Esophagus muscularis mucosa (tissue), 4 donors: ENCODE measurements at places on chromosomes 12 and 14. TPM values are rescaled to one million over a fixed set of nuclear protein-coding genes. Genes with fewer than 3 reads are reported as not detected.

HPD gene
- total RNA-seq: 1.7 TPM

- no peak for DNase-seq
Measured at GRCh38 chr14:51382506-51382905, 142.5 kb downstream of the TMX1 start.

RPL10L gene
- not detected for total RNA-seq

DNA sequence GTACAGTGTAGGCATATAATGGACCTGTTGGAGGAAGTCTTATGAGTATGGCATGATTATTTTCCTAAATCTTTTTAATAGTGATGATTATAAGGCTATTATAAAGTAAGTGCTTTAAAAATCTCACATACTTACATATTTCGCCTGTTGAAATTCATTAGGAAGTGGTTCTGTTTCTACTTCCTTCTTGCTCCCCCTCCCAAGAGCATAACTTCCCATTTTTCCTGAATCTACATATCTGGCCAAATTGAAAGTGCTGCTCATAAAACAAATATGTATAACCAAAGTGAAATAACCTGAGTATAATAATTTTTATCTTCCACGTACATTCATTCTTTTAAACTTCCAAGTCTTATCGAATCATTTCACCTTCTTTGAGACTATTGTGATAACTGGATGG, 455.6 kb upstream of the SEL1L start:
- no peak for DNase-seq

GRCh38 chr12:9214534-9214933, 6.3 kb upstream of the PZP start:
- no peak for DNase-seq

DNA sequence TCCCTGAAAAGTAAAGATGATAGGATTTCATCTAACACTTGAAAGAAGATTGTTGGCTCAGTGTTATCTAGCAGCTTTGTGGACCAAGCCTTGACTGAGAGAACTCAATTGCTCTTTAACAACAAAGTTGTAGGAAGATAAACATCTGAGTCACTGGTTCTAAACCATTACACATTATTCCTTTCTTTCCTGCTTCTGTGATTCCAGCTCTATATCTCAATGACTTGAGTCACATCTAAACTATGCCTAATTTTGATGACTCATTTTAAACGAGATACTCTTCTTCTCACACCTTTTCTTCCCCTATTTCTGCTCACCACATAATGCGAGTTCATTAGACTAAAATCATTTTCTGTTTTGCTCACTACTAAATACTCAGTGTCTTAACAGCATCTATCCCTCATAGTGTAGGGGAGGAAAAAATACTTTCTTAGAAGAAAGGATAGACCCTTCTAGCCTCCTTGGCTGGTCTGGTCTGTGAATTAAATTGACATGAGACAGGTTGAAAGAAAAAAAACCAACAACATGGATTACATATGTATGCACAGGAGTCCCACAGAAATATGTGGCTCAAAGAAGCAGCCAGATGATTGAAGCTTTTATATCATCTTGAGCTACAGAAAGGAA, 201.4 kb downstream of the C12orf50 start:
- DNase-seq: no peak

DNA sequence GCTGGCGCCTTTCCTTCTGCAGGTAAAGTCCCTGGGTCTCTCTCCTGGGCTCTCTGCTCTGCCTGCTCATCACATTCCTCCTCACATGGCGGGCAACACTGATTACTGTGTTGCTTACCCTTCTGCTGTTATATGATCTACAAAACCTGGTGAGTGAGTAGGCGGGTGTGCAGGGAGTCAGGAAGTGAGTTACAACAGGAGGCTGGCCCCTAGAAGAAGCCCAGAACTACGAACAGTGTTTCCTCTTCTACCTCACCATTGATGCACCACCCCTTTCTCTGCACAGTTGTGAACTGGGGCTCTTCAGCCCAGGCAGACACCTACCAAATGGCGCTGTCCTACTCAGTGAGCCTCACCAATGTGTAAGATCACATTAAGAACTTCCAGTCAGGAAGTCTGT, 4.9 kb upstream of the KLHL33 start:
- no peak for DNase-seq

DNA sequence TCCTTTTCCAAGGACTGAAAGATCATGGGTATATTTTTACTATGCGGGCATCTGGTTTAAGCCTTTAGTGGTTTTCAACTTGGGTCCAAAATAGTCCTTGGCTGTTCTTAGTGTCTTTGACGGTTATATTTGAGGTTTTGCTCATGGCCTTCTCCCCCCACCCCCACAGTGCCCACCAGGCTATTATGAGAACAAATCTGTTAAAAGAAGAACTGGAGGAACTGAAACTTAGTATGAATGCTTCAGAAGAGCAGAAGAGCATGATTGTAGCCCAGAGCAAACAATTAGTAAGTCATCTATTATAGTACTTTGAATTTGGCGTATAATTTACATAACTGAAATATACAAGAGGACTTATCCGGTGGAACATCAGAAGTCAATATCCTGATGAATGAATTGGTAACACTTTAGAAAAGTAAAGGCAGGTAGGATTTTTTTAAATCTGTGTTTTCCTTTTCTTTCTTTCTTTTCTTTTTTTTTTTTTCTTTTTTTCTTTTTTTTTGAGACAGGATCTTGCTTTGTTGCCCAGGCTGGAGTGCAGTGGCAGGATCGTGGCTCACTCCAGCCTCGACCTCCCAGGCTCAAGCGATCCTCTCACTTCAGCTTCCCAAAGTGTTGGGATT, 71.8 kb upstream of the BCAT1 start:
- DNase-seq: no peak

ATXN7L3B gene
- 16.2 TPM for total RNA-seq

- DNase-seq: no peak
Measured at GRCh38 chr12:13146336-13146938, 43.0 kb upstream of the GSG1 start.

DLST gene
- total RNA-seq: 96.2 TPM

DNA sequence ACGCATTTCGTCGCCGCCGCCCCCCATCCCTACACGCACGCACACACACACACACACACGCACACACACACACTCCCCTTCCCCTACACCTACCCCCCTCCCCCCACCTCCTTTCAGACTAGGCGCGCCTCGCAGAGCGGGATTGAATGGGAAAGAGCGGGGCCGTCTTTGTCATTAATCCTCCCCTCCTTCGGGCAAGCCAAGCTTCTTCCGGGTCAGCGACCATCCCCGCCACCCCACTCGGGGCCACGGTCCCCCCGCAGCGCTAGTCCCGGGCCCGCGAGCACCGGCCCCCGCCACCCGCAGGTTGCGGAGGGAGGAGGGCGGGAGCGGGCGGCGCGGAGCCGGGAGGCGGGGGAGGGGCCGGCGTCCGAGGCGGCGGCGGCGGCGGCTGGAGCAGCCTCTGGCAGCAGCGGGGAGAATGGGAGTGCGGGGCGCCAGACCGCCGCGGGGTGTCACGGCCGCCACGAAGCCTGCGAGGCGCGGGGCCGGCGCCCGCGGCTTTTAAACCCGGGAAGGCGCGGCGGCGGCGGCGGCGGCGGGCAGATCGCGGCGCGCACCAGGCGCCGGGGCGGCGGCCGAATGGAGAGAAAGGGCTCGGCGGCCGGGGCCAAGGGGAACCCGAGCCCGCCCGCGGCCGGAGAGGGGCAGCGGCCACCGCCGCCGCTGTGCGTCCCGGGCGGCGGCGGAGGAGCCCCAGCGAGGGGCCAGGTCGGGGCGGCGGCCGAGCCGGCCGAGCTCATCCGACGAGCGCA, at the start of gene TTC9:
Gene TTC9, plus strand, starts transcription at position 369 of the 755 bp plus-strand sequence. Its CDS starts 214 bp downstream, at position 583.
- no peak for DNase-seq

DNA sequence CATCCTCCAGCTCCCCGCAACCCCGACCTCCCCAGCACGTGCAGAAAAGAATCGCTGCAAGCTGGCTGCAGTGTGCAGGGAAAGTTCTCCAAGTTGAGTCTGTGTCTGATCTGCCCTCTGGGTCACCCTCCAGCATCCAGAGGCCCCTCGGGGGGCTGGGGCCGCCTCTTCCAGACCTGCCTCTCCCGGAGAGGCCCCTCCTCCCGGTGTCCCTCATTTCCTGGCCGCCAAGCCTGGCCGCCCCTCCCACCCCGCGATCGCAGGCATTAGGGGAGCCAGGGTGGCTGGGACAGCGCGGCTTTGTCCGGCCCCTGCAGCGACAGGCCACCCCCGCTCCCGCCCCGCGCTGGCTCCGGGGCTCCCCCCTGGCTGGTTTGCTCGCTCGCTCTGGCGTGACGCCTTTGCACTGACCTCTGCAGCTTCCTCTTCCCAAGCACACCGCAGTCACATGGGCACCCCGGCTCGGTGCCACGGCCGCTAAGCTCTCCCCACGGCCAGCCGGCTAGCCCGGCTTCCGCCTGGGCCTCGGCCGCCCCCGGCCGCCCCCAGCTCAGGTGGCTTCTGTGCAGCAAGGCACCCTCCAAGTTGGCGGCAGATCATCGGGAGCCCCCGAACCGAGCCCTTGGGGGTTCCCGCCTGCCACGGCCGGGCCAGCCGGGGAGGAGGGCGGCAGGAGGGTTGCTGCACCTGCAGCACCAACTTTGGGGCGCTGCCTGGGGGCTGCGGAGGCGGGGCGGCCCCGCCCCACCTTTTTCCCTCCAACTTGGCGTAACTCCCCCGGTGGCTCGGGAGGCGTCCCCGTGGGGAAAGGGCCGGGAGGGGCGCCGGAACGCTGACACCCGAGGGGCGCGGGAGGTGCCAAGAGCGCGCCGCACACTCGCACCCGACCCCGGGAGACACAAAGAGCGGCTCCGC, 43.7 kb downstream of the KDM2B start:
- DNase-seq: peak; percentile 95

DNA sequence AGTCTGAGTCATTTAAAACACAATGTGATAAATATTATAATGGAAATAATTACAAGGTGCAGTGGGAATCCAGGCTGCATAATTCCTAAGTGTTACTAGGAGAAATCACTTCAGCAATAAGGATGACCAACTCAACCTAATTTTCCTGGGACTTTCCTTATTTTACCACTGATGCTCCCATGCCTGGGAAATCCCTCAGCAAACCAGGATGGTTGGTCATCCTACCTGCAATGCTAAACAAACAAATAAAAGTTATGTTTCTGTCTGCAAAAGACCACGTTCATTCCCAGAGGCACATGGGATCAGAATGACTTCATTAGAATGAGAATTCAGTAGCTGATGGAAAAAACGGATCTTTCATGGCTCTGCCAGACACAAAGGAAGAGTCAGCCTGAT, 130.8 kb upstream of the RAP1B start:
- DNase-seq: no peak

PTCSC3 gene
- not detected for total RNA-seq

GRCh38 chr12:41473441-41473840, 285.3 kb downstream of the PDZRN4 start:
- DNase-seq: no peak

- no peak for DNase-seq
Measured at GRCh38 chr12:107163413-107163812, 70.1 kb upstream of the CRY1 start.

ALDH1L2 gene
- 10.4 TPM for total RNA-seq

PRDM4 gene
- 29.0 TPM for total RNA-seq

- DNase-seq: no peak
Measured at GRCh38 chr14:60760209-60760608, 25.6 kb downstream of the MNAT1 start.

ZFHX2 gene
- total RNA-seq: 1.2 TPM

GRCh38 chr12:80937391-80938238, at the start of gene LIN7A:
Gene LIN7A, minus strand, starts transcription at chr12:80937934. Its CDS starts 212 bp downstream, at chr12:80937722.
- no peak for DNase-seq

DNA sequence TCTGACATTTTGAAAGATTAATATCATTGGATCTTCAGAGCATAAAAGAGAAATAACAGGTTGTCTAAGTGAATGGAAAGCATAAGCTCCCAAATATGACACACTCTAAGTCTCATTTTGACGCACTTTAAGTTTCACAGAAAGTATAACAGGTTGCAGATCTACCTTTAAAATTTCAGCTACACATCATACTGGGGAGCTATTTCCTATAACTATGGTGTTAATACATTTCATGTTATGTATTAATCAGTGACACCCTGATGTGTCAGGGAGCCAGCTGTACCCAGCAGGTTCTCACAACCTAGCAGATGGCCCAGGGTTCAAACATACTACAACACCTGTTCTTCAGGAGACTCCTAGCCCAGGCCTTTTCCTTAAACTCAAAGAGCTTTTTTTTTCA, 31.1 kb upstream of the TMX1 start:
- DNase-seq: no peak

OR6C2 gene
- total RNA-seq: not detected

DNA sequence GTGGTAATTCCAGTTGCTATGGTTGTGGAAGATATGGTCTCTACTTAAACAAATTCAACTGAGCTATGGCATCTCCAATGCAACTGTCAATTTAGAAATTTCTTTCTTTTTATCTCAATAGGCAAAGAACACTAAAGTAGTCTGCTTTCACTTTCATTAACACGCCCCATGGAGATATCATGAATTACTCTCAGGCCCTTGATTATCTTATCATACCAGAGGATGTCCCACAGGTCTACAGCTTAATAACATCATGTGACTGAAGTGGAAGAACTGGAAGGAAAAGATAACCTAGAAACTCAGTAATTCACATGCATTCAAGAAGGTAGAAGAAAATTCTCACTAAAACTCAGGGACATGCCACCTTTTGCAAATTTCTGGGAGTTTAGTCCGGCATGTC, 114.3 kb downstream of the FLRT2 start:
- DNase-seq: no peak

- no peak for DNase-seq
Measured at GRCh38 chr14:20617138-20618003, 24.1 kb downstream of the OR6S1 start.

SLC17A8 gene
- total RNA-seq: not detected

GRCh38 chr14:104064003-104064402, 21.5 kb upstream of the ASPG start:
- DNase-seq: no peak

- DNase-seq: no peak
Measured at GRCh38 chr12:15855646-15856045, 26.5 kb upstream of the STRAP start.

GRCh38 chr12:95322326-95322725, 104.7 kb downstream of the VEZT start:
- DNase-seq: no peak

TSHR gene
- total RNA-seq: not detected

SCN8A gene
- 0.33 TPM for total RNA-seq

- DNase-seq: no peak
Measured at GRCh38 chr12:67710582-67710981, 62.0 kb downstream of the DYRK2 start.
